ENCODE measurements at places on chromosomes 11 and 22.
A peak's percentile ranks its signal among the peaks of the same experiment; 100 is the strongest.

DNA sequence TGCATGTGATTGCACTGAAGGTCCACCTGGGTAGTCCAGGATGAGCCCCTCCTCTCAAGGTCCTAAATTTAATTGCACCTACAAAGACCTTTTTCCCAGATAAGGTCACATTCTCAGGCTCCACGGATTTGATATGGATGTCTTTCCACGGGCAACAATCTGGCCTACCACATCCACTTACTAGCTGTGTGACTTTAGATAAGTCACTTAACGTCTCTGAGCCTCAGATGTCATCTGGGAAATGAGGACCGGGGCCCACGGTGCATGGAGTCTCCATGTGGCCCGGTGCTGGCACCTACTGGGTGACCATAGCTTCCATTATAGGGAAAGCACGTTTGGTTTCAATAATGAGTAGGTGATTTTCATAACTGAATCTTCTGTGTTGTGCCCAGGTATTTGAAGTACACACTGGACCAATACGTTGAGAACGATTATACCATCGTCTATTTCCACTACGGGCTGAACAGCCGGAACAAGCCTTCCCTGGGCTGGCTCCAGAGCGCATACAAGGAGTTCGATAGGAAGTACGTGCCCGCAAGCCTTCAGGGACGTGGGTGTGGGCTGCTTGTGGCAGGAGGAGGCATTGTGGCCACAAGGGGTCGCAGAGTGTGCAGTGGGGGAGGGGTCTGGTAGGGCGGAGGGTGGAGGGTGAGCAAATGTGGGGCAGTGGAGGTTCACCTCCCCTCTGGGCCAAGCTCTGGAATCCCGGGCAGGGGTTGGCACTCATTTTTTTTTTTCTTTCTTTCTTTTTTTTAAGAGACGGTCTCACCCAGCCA lies 55.7 kb downstream of the ARHGAP8 start:
- DNase-seq, result no peak

GRCh38 chr11:125390946-125391345 lies 105.1 kb downstream of the FEZ1 start:
- DNase-seq, result no peak

- no peak for DNase-seq
Measured at GRCh38 chr11:128520206-128520887, 67.0 kb downstream of the ETS1 start.

- no peak for DNase-seq
Measured at GRCh38 chr11:87259736-87260135, 222.0 kb downstream of the TMEM135 start.

DNA sequence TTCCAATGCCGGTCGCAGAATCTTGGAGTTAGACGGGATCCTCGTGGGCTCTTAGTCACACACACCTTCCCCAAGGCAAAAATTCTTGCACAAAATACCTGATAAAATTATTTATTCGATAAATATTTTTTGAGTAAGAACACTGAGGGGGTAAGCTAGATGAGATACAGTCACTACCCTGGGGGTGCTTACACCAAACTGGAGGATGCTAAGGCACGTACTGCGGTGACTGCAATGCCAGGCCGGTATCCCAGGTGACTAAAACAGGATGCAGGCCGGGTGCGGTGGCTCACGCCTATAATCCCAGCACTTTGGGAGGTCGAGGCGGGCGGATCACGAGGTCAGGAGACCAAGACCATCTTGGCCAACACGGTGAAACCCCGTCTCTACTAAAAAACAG lies 1.7 kb upstream of the MRTFA start:
- DNase-seq, result no peak

DNA sequence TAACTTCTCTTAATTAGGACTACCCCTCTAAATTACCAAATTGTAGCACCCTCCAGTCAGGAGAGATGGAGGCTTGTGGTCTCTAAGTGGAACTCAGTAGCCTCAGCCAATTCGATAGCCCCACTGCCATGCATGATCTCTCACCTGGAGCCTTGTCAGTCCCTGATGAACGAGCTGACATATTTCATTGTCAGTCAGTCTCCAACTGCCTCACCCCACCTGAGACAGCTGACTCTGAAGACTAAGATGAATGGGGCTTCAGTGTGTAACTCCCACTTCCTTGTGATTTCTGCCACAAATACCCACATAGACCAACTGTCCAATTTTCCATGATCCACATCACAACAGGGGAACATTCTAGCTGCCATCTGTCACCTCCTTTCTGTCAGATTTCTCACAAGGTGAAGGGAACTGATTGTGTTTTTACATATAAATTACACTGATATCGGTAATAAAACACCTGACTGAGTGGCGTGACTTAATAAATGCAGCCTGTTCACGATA lies 206.5 kb downstream of the FAM181B start:
- no peak for DNase-seq

GRCh38 chr11:60989093-60989650 lies 17.7 kb downstream of the CD6 start:
- DNase-seq, result no peak

DNA sequence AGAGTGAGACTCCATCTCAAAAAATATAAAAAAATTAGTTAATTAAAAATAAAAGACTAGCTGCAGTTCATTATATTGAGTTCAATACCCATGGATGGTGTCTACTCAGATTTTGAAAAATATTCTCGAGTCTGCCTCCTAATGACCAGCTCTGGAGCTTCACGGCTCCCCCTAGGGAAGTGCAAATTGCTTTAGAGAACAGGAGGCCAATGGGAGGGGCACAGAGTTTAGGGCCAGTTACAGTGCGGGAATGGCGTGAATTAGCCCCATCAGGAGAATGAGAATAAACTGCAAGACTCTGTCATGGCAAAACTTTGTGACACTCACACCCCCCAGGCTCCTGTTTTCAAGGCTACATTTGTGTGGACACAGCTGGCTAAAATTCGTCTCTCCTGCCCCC lies 4.6 kb downstream of the FGF4 start:
- no peak for DNase-seq

GRCh38 chr22:42376711-42377554 lies 55.3 kb downstream of the NFAM1 start:
- no peak for DNase-seq

- DNase-seq, result peak; percentile 56
Measured at GRCh38 chr22:22787786-22788459, 99.7 kb upstream of the IGLL5 start.

DNA sequence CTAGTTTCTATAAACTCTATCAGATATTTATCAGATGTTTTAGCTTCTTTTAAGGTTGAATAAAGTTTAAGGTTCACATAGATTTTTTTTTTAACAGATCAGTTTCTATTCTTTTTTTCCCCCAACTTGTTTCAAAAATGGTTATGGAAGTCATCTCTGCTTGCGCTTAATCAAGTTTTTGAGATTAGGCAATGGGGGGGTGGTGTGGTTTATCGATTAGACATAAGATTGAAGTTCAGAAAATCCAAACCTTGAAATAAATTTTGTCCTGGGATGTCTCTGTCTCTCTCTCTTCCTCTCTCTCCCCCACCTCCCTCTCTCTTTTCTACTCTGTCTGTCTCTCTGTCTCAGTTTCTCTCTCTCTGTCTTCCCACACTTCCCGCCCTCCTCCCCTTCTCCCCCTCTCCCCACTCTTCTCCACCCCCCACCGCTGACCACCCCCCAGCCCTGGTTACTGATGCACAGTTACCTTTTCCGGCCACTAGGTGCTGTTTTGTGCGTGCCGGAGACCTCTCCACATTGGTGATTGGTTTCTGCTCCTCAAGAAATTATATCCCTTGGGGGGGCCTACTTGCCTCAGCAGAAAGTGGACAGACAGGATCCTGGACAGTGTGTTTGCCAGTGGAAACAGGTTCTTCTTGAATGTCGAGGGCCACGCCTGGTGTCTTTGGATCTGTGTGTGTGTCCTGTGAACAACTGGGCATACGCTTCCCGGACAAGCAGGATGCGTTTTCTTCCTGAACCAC lies 29.7 kb upstream of the ANO1 start:
- DNase-seq, result no peak

GRCh38 chr11:66593303-66593635 lies 284 bp downstream of the CCS start:
- DNase-seq, result no peak

DNA sequence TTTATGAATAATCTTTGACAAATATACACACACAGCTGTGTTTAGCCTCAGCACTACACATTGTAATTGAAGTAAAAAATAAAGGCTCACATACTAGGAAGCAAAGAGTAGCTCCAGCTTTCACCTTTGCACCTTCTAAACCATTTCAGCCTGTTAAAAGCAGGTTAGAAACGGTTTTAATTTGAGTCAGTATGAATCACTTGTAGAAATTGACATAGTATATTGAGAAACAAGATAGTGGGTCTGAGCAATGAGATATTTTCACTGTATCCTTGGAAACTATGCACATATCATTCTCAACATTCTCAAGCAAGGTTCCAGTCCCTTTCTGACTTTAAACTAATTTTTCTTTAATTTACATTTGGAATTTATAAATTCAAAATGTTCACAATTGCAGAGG lies 380.3 kb downstream of the AASDHPPT start:
- no peak for DNase-seq

DNA sequence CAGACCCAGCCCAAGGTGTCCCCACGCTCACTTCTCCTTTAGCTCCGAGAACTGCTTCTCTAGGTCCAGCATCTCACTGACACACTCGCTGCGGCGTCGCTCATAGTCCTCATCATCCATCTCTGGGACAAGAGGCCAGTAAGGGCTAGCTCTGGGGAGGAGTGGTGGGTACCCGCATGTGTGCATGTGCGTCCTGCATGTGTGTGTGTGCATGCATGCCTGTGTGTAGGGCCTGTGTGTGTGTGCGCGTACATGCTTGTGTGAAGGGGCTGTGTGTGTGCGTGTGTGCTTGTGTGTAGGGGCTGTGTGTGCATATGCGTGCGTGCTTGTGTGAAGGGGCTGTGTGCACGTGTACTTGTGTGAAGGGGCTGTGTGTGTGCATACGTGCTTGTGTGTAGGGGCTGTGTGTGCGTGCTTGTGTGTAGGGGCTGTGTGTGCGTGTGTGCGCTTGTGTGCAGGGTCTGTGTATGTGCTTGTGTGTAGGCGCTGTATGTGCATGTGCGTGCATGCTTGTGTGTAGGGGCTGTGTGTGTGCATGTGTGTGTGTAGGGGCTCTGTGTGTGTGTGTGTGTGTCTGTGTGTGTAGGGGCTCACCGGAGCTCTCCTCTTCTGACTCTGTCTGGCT lies 3.3 kb downstream of the BRMS1 start:
- DNase-seq, result no peak

GRCh38 chr22:28857288-28857687 lies 26.1 kb upstream of the ZNRF3 start:
- no peak for DNase-seq

- no peak for DNase-seq
Measured at GRCh38 chr11:128174465-128175291, 412.7 kb downstream of the ETS1 start.

DNA sequence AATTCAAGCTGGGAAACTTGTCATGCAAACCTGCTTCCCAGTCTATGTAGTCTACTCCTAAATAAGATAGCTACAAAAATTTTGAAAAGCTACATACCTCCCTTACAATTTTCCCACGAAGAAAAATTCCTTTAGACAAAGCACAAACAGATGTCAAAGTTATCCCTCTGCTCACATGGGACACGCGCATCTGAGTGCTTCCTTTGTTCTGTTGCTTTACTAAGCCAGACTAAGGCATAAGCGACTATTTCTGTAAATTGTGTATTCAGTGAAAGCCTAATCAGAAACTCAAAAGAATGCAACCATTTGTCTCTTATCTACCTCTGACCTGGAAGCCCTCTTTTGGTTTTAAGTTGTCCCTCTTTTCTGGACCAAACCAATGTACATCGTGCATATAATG lies 583.7 kb upstream of the B3GAT1 start:
- DNase-seq, result no peak

- DNase-seq, result no peak
Measured at GRCh38 chr11:110526323-110526722, 96.6 kb downstream of the FDX1 start.

- no peak for DNase-seq
Measured at GRCh38 chr11:705646-706438, at the start of gene EPS8L2. Gene EPS8L2 (plus strand): TSS chr11:706231. CDS start chr11:709408, 3,177 bp downstream.

DNA sequence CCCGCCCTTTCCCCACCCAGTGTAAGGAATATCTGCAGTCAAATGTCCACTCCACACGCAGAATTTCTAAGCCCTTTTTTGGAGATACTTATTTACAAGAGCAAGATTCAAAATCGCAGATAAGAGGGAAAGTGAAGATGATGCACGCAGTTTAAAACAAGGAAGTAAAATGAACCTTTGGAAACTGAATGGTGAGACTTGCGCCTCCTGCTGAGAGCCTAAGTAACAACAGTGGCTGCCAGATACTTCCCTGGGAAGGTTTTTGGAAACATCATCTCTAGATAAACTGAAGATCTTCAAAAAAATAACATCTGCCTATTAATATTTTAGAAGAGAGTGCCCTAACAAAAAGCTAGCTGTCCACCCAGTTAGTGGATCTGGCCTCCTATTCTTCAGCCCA lies 963.1 kb upstream of the FAT3 start:
- no peak for DNase-seq

DNA sequence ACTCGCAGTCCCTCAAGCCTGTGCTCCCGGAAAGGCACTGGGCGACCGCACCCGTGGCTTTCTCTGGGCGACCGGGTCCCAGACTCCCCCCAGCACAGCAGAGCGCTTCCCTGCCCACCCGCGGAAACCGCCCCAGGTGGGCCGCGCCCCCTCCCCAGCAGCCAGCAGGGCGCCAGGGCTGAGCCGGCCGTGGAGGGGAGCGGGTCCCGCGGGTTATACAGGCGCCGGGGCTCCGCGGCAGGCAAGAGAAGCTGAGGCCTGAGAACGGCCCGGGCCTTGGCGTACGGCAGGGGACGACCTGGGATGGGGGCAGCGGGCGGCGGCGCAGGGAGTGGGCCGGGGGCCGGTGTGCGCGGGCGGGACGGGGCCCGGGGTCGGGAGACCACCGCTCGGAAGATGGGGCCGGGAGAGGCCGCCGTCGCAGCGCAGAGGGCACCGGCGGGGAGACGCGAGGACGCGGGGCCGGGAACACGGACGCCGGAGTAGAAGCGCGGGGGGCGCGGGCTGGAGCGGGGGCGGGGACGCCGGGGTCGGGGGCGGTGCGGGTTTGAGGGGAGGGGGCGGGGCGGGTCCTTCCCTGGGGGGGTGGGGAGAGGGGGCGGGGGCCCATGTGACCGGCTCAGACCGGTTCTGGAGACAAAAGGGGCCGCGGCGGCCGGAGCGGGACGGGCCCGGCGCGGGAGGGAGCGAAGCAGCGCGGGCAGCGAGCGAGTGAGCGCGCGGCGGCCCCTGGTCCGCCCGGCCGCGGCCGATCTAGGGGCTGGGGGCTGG lies at the start of gene MDK:
Gene MDK (plus strand): TSS at position 622 of the 771 bp plus-strand sequence. CDS start 389 bp downstream, outside the sequence.
- DNase-seq, result no peak

DNA sequence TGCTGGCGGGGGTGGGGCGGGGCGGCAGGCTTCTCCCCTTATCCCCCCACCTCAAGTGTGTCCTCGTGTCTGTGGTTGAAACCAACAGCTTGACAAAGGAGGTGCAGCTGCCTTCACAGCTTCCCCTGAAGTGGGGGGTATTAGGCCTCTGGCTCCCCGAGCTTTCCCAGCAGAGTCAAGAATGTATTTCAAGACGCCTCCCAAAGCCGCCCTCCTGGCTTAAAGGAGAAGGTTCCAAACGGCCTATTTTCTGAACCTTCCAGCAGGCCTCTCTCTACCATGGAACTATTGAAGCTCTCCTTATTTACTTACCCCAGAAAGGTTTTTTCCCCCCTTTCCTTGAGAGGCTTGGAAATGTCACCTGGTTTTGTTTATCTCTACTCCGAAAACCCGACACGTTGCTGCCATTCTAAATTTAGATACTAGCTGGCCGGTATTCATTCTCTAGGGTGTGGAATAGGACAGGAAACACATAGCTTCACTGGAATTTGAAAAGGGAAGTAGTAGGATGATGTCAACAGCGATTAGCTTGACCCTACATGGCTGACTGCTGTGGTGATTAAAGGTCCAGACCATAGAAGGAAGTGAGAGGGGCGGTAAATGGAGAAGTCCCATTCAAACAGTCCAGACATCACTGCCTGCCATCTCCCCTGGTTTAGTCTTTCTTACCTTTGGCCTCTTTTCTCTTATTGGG lies 671 bp upstream of the PICALM start:
- DNase-seq, result no peak

Measured in hematopoietic multipotent progenitor cell treated with erythropoietin and hydrocortisone succinate and interleukin-3 and kit ligand, for 15 days (in vitro differentiated cells).